Cardiac fibroblast (primary cell): ENCODE measurements at places on chromosomes 5 and 9.

GRCh38 chr9:98263482-98264357 is 8.3 kb upstream of the TBC1D2 start:
- peak; percentile 89 for DNase-seq

GRCh38 chr5:39340506-39340905 is 23.8 kb downstream of the C9 start:
- no peak for DNase-seq

DNA sequence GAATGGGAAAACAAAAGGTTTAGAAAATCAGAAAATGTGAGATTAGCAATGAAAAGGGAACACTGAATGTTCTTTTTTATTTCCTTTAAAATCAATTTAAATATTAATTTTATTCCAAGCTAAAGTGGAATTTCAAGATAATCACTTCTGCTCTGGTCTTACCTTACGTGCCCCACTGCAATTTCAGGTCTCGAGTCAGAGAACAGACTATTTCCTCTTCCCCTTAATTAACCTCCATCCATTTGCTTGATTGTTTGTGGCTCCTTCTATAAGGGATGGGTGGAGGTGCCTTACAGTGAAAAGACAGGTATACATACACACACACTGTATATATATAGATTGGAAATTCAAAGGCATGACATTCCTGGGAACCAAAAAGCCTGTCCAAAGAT is 137.1 kb downstream of the SUSD1 start:
- DNase-seq, result no peak

GRCh38 chr5:127602481-127602880 is 46.4 kb upstream of the CTXN3 start:
- no peak for DNase-seq

- peak; percentile 83 for DNase-seq
These were observed 49.7 kb upstream of the FST start for GRCh38 chr5:53430618-53431252.

- DNase-seq, result no peak
These were observed 136.6 kb downstream of the SEC61B start for GRCh38 chr9:99358668-99359067.

GRCh38 chr9:20701060-20701459 is 17.0 kb downstream of the FOCAD start:
- DNase-seq, result peak; percentile 42

- no peak for DNase-seq
These were observed 910 bp upstream of the GARNL3 start for GRCh38 chr9:127263664-127264063.

GRCh38 chr9:100426530-100427365 is at the start of gene MSANTD3:
Gene MSANTD3, plus strand, starts transcription at chr9:100427143. Its CDS starts 14,796 bp downstream, at chr9:100441939.
- DNase-seq, result peak; percentile 61

DNA sequence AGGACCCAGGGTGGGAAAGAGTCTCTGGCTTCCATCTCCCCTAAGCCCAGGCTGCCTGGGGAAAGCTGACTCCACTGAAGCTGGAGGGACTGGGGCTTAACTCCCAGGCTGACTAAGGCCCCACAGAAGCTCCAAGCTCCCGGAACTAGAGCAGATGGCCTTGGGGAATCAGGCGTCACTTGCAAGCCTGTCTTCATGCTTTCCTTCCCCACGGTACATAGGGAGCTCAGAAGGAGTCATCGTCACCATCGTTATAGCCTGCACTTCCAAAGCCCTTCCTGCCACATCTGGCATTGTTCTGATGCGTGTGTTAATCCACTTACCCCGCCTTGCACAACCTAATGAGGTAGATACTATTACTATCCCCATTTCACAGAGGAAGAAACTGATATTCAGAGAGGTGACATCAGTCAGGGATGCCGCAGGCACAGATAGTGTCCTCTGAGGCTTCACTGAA is 11.5 kb downstream of the AQP3 start:
- DNase-seq, result no peak

DNA sequence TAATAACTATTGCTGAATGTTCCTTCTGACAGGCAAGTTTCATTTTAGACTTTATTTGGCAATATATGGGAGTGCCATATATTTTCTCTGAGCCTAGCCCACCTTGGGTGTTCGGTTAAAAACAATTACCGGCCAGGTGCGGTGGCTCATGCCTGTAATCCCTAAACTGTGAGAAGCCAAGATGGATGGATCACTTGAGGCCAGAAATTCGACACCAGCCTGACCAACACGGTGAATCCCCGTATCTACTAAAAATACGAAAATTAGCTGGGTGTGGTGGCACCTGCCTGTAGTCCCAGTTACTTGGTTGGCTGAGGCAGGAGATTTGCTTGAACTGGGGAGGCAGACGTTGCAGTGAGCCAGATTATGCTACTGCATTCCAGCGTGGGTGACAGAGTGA is 47.9 kb downstream of the TNFSF15 start:
- DNase-seq, result no peak

- DNase-seq, result no peak
These were observed 100.2 kb upstream of the GNA14 start for GRCh38 chr9:77748214-77748772.

GRCh38 chr5:111337133-111337532 is 112.9 kb downstream of the CAMK4 start:
- DNase-seq, result no peak

GRCh38 chr5:6686915-6687409 is 26.3 kb upstream of the TENT4A start:
- DNase-seq, result peak; percentile 59

- DNase-seq, result no peak
These were observed 221.4 kb downstream of the CFAP90 start for GRCh38 chr5:7629561-7629960.

GRCh38 chr5:102090770-102091169 is 205.3 kb downstream of the SLCO4C1 start:
- DNase-seq, result peak; percentile 3

DNA sequence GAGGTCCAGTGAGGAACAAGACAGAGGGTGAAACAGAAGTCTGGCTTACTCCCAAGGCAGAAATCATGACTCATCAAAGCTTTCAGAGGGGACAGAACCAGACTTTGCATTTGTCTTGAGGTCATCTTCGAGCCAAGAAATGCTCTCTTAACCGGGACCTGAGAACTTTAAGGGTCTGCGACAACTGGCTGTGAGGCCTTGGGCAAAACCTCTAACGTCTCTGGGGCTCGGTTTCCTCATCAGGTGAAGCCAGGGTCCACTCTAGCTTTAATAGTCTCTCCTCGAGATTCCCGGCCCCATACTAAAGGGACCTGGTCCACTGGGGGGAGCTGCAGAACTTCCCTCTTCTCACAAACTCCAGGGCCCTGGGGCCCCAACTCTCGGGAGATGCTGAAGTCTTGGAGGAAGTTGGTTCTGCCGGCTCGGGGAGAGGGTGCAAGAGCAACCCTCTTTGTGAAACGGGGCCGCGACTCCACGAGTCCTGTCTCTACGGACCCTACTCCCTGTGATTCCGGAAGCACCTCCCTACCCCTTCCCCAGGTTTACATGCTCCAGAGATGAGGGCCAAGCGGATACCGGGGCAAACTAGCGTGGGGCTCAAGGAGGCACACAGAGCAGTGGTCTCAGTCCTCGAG is 2.6 kb downstream of the GLIS3 start:
- peak; percentile 95 for DNase-seq

GRCh38 chr5:14894748-14895147 is 23.2 kb upstream of the ANKH start:
- DNase-seq, result no peak

DNA sequence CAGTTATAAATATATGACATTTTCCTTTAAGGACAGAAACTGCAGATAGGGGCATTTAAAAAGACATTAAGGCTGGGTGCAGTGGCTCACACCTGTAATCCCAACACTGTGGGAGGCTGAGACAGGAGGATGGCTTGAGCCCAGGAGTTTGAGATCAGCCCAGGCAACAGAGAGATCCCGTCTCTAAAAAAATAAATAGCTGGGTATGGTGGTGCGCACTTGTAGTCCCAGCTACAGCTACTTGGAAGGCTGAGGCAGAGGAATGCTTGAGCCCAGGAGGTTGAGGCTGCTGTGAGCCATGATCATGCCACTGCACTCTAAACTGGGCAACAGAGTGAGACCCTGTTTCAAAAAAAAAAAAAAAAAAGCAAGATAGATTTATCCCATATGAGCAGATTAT is 63.6 kb downstream of the CSNK1A1 start:
- DNase-seq, result no peak

DNA sequence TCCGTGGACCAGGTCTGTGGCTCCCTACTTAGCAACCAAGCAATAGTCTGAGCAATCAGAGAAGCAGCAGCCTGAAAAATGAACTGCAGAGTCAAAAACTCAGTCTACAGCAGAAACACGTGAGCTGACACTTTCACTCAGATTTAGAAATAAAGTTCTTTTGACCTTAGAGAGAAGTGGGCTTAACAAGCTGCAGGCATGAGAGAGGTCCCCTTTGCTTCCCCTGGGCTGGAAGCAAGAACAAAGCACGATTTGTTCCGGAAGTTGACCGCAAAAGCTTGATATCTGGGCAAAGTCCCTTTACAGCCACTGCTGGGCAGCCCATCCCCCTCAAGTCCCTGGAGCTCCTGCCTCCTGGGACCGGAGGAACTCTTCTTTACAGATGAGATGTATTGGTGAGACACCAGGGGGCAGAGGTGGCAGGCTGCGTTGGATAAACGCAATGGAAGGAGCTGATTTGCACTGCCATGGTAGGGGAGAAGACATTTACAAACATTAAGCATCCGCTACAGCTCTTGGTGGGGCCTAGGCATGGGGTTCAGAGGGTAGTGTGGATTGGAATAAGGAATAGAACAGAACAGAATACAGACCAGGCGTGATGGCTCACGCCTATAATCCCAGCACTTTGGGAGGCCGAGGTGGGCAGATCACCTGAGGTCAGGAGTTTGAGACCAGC is 5.8 kb upstream of the SOWAHA start:
- DNase-seq, result no peak

DNA sequence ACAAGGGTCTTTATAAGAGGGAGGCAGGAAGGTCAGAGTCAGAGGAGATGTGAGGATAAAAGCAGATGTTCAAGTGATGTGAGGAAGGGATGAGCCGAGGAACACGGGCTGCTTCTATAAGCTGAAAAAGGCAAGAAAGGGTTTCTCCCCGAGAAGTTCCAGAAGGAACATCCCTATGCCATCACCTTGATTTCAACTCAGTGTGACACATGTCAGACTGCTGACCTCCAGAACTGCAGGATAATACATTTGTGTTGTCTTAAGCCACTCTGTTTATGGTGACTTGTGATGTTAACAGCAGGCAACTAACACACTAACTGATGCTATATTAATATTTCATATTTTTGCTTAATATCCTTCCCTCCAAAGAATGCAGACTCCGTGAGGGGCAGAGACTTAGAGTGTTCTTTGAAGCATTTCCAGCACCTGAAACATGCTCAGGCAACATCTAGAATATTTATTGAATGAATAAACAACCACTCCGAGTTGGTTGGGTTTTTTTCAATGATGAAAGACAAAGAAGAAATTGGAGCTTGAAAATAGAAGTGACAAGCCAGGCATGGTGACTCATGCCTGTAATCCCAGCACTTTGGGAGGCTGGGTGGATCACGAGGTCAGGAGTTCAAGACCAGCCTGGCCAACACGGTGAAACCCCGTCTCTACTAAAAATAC is 77.6 kb upstream of the ADRA1B start:
- peak; percentile 39 for DNase-seq

DNA sequence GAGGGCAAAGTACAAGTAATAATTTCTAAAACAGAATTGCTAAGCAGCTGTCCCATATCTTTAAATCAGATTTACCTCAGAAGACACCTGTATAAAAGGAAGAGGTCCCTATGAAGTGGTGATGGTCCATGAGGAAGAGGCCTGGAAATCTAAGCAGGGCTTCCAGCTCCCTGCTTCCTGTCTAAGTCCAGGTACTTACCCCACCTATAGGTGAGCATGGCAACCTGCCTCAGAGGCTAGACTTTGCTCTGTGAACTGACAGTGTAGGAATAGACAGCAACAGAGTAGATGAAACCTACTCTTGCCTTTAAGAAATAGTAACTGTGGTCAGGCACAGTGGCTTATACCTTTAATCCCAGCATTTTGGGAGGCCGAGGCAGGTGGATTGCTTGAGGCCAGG is 55.8 kb upstream of the ARRDC3 start:
- no peak for DNase-seq

DNA sequence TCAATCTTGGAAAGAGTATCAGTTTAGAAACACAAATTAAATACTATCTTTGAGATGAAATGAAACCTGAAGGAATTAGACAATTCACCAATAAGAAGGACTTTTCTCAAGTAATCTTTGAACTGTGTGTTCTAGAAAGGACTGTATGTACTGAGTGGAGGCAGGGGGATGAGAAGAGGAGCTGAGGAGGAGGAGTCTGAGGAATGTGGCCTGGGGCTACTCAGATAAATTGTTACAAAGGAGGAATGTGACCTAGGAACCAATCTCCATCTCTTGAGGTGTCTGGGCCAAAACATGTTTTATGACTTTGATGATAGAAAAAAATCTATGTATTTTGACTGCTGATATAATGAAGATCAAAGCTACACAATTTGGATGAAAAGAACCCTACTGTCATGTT is 124.3 kb upstream of the ANKRD55 start:
- DNase-seq, result no peak

GRCh38 chr5:141743866-141744272 is 61.8 kb upstream of the ARAP3 start:
- no peak for DNase-seq

DNA sequence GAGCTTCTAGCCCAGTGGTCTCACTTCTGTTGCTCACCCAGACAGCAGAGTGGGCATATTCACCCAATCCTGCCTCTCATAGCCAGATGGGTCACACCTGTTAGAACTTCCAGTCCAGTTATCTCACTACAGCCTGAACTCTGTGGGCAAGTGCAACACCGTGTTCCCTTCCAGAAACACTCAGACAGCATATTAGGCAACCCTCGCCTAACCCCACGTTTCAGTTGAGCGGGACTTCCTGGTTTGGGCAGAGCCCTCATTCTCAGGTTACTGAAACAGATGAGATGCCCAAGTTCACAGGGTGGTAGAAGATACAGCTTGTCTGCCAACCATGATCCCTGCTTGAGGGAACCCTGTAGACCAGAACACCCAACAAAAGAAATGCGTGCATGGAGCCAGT is 538.2 kb downstream of the CYLC2 start:
- DNase-seq, result no peak

DNA sequence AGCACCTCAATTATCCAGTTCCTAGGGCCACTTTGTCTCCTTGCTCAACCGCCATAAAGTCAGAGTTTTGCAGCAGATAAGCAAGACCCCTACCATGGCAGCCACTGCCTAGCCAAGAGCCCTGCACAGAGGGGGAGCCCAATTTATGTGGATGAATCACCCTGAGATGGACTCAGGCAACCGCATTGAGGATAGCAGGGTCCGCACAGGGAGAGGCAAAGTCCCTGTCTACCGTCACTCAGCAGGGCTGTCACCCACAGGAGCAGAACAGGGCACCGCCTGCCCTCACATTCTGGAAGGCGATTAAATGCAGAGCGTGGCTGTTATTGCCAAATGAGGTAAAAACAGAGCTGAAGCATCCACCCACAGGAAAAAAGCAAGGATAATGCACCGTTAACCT is 1.7 kb downstream of the FBP2 start:
- no peak for DNase-seq
